NCI-H1105 (cell line): ENCODE measurements at places on chromosomes 1 and 21.

DNA sequence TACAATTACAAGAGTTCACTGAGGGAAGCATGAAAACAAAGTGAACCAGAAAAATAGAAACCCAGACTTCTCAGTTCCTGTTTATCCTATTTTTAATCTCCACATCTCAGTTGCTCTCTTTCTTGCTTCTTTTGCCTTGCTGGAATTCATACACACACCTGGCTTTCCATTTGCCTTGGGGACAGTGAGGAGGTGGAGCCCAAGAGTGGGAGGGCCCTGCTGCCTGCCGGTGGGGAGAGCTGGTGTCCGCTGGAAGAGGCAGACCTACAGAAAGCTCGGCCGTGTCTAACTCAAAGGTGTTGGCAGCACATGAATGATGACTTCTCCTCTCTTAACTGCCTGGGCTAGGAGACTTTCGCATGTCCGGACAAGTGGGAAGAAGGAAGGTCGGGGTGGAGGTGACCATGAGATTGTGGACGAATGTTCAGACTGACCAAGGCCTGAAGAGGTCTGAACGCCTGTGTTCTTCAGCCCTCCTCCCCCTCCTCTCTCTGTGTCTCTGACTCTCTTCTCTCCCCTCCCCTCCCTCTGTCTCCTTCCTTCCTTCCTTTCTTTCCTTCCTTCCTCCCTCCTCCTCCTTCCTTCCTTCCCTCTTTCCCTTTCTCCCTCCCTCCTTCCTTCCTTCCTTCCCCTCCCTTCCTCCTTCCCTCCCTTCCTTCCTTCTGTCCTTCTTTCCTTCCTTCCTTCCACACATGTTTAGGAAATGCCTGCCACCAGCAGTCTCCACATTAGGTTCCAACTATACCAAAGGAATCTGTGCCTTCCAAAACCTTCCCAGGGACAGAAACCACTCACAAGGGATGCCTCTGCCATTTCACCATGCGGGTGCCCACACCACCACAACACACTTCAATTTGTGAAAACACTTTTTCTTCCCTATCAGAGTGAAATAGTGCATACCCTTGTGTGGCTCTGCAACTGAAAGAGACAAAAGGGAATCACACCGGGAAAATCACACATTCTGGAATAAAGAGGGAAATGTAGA is 157.3 kb upstream of the RUNX1 start:
- DNase-seq, result no peak

- DNase-seq, result no peak
Measured at GRCh38 chr1:15358565-15359133, 51.0 kb upstream of the EFHD2 start.

DNA sequence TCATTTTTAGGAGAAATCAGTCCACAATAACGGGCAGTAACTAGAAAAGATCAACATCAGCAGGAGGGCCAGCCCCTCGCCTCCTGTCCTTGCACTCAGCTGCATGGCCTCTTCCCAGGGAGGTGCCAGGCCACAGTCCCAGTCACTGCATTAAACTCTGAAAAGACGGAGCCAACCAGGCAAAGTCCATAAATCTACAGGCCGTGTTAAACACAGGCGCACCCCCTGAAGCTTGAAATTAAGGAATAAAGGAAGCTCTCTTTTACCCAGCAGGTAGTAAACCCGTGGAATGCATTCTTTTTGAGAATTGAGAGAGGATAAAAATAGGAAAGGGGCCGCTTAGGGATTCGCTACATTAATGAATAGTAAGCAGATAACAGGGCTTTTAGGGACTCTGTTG is 18.4 kb downstream of the H6PD start:
- no peak for DNase-seq

DNA sequence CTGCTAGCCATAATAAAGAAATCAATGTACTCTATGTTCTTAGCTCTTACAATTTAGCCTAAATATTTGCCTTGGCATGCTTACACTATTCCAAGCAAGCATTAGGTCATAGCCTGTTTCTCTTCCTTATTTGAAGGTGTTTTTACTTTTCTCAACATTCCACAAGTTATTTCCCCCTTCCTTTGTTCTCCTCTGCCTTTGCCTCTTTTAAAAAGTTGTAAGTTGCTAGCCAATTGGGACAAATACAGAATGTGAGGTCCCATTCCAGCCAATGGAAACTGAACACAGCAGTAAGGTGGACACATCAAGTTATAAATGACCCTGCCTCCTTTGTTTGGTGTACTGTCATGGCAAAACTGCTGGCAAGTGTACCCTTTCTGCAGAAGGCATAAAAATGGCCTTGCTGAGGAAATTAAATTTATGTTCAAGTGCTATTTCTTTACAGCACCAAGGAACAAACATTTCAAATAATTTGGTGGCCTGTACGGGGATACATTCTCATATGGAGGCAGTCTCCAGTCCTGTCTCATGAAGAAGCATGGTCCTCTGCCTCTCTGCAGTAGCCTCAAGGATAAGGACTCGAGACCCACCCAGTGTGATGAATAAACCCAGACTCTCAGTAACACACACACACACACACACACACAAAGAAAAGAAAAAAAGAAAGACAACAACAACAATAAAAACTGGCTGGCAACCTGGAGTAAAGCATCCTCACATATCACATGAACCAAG is 28.8 kb upstream of the FMO1 start:
- DNase-seq, result no peak

DNA sequence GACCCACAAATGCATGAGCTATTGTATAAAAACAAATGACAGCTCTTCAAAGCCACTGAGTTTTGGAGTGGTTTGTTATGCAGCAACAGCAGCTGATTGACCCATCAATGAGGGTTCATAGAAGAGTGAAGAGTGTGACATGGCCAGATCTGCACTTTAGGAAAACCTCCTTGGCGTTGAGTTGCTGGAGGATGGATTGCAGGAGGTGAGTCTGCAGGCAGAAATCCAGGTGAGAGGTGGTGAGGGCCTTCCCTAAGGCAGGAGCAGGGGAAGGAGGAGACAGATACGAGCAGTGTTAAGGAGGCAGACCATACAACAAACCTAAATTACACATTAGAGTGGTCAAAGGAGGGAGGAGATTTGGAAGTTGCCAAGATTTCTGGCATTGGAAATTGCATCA is 169.3 kb upstream of the CSF3R start:
- DNase-seq, result no peak

DNA sequence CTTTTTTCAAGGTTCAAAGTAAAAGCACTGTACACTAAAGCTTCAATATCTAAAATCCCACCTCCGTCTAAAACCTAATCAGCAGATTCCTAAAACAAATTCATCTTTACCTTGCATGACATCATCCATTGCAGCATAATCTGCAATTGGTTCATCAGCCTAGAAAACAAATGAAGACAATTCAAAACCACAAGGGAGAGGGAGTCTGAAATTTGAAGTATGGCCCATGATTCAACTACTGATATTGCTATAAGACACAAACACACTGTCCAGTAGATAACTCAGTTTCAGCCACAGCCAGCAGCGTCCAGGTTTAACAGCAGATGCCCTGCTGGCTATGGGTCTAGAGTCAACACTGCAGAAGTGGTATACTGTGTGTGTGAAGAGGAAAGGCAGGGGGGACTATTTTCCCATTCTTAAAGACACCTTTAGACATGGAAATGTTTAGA is 17.9 kb upstream of the RAP1GAP start:
- DNase-seq, result no peak

DNA sequence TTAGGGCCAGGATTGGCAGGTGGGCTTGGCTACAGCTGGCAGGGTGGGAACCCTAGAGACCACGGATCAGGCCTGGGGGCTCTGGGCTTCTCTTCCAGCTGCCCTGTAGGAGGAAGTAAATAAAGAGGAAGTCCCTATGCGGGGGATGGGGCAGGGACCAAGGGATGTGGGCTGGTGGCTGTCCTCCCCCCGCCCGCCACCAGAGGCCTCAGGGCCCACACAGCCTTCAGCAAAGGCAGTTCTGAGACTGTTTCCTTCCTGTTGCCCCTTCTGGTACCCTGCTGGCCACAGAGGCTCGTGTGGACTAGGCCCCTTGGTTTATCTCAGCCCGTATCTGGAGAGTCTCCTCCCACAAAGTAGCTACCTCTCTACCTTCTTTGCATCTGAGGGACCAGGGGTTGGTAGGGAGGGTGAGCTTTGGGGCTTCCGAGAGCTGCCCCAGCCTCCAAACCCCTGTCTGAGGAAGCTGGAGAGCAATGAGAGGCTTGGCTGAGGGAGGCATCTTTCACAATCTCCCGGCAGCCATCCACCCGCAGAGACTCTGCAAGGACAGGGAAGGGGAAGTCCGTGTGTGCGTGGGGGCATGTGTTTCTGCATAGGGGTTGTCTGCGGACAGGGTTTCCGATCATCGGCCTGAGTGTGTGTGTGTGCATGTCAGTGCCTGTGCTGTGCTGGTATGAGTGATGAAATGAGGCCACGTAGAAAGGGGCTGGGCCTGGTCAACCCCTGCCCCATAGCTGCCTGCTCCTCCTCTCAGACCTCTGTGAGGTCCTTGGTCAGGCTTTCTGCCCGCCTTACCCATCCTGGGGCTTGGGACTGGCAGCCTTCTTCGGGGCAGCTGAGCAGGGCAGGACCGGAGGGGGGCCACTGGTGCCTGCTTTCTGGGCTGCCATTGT is 12.5 kb downstream of the RPS6KA1 start:
- no peak for DNase-seq

- DNase-seq, result peak; percentile 52
Measured at GRCh38 chr1:232319072-232319471, 310.9 kb downstream of the SIPA1L2 start.

GRCh38 chr1:198287916-198288315 is 131.1 kb downstream of the NEK7 start:
- no peak for DNase-seq

- DNase-seq, result no peak
Measured at GRCh38 chr1:84884671-84885389, 8.2 kb downstream of the LPAR3 start.

GRCh38 chr1:94942171-94943128 is 15.5 kb upstream of the CNN3 start:
- DNase-seq, result no peak

DNA sequence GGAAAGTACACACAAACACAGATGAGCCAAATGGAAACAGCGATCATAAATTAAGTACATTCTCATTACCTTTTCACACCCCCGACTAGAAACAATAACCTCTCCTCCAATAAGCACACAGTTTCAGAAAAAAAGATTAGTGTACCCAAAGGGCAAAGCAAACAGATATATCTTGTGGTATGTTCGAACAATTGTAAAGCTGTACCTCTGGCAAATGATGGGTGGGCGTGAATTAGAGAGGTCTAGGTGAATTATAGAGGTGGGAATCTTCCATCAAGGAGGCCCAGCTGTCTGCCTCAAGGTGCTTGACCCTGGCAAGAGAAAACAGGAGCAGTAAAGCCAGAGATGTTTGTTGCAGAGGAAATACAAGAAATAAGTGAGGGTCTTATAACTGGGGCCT is 715.3 kb upstream of the NEGR1 start:
- no peak for DNase-seq

DNA sequence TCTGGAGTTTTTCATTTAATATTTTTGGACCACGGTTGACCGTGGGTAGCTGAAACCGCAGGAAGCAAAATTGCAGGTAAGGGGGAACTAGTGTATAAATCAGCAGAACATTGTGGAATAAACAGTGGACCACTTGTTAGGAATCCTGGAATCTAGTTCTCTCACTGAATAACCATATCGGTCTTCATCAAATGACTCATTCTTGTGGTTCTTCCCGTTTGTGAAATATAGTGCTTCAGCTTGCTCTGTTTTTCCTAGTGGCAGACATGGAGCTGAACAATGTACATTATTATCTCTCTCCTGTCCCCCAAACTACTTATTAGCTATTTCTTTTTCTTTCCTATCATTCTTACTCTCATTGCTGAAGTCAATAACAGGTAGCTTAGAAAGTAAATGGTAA is 61.9 kb downstream of the HSPA13 start:
- DNase-seq, result no peak

DNA sequence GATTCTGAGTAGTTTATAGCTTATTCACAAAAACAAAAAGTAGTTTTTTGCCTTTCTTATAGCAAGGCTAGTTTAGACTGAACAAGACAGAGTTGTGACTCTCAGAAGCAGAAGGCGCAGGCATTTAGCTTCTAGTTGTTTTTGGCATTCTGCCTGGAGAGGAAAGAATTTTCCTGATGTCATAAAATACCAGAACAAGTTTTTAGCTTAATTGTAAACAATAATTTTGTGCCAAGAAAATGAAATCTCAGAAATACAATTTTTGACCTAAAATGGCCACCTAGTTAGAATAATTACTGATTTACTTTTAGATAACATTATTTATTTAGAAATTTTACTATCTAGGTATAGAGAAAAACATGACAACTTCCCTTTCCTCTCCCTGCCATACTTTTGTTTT is 1.0 kb downstream of the DNAJB4 start:
- peak; percentile 10 for DNase-seq

GRCh38 chr1:177984136-177984525 is 14.3 kb upstream of the SEC16B start:
- DNase-seq, result peak; percentile 11

GRCh38 chr1:58592522-58593134 is 15.6 kb upstream of the TACSTD2 start:
- no peak for DNase-seq

GRCh38 chr1:54577612-54578011 is 29.6 kb downstream of the ACOT11 start:
- DNase-seq, result peak; percentile 11

DNA sequence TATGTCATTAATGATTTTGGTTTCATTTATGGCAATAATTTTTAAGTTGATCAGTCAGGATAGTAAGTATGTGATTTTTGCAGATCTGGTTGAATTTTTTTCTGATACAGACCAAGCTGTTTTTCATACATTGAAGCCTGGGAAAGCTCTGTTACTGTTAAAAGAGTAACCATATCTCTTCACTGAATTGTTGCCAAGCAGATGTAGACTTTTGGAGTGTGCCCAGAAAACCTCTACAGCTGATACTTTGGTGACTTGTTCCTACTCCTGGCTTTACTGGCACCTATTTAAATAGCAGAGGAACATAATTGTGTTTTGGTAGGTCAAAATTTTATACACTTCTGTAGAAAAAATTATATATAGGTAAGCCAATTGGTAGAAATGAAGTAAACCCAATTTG is 49.4 kb downstream of the NFIA start:
- DNase-seq, result peak; percentile 61

- no peak for DNase-seq
Measured at GRCh38 chr21:42362700-42363099, 3.6 kb downstream of the TFF1 start.

DNA sequence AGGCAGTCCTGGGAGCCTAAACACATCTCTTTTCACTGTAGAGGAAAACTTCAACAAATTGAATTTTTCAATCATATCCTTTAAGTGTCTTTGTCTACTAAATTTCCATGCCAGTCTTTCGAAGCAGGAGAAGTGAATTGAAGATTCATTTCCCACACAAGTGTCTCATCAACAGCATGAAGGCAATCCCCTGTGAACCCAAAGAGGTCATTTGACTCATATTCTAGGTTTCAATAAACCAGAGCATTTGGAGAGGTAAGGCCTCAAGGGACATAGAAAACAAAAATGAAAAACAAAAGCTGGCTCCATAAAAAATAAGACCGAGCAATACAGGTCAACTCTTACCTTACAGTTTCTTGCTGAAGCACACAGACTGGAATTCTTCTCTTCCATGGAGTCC is 94.1 kb upstream of the ATP1B1 start:
- no peak for DNase-seq

- no peak for DNase-seq
Measured at GRCh38 chr1:20474333-20474975, 11.6 kb downstream of the CAMK2N1 start.
